ENCODE measurements at places on chromosomes 2 and 18.

DNA sequence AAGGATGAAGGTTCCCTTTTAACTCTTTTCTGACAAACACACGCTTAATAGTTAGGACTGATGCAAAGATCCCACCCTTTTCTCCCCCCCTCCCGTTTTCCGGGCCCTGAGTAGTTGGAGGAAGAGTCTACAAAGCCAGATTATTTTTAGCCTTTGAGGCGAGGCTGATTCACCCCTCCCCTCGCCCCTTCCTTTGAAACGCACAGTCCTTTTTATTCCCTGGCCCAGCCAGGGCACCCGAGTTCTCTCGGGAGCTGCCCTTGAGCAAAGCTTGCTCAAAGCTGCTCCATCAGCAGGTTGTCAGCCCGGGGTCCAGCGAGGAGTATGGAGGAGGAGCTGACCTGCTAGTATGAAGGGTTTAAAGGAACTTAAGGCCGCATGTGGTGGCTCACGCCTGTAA, 47.1 kb upstream of the SPRED2 start:
- DNase-seq: no peak

GRCh38 chr2:49837561-49838293, 683.4 kb upstream of the FSHR start:
- no peak for DNase-seq

- no peak for DNase-seq
Observed at GRCh38 chr18:72700961-72701710, 157.0 kb upstream of the CBLN2 start.

GRCh38 chr2:148207111-148207510, 186.2 kb downstream of the MBD5 start:
- no peak for DNase-seq

DNA sequence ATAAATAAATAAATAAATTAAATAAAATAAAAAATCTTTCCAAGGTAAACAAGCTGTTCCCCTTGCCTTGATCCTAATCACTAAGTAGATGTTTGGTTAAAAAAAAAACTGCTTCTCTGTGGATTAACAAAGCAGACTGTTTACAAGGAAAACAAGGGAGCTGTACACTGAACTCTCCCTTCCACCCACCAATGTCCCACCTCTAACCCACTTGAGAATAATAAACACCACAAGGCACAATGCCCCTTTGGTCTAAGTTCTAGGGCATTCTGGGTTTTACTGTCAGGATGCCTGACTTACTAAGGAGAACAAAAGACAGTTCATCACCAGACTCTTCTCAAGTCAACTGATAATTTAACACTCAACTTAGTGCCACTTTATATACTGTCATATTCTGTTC, 83.5 kb downstream of the NCKAP1 start:
- no peak for DNase-seq

- DNase-seq: no peak
Observed at GRCh38 chr2:225411452-225411851, 11.9 kb downstream of the NYAP2 start.

- no peak for DNase-seq
Observed at GRCh38 chr2:143063612-143064200, 65.5 kb upstream of the ARHGAP15 start.

DNA sequence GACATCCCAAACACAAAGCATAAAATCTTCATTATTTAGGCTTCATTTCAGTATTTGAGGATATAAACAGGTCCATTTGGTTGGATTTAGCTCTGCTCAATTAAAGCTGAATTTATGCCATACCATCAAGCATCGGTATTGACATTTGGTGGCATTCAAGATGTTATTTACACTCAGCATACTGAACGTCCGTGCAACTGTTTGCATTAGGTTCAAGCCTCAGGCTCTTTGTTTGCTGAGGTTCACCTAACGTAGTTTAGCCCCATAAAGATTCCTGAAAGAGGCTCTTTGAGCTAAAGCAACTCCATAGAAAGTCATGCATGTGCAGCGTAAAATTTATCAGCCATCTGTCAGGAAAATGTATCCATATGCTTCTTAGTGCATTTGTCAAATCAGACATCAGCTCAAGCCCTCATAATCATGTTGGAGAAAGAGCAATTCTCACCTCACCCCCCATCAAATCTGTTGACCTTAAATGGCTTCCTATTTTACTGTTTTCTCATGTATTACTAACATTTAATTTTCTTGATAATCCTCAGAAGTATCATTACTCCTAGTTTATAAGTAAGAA, 366.9 kb downstream of the EPHA4 start:
- no peak for DNase-seq

GRCh38 chr2:105598829-105599698, 145.6 kb upstream of the NCK2 start:
- DNase-seq: no peak

DNA sequence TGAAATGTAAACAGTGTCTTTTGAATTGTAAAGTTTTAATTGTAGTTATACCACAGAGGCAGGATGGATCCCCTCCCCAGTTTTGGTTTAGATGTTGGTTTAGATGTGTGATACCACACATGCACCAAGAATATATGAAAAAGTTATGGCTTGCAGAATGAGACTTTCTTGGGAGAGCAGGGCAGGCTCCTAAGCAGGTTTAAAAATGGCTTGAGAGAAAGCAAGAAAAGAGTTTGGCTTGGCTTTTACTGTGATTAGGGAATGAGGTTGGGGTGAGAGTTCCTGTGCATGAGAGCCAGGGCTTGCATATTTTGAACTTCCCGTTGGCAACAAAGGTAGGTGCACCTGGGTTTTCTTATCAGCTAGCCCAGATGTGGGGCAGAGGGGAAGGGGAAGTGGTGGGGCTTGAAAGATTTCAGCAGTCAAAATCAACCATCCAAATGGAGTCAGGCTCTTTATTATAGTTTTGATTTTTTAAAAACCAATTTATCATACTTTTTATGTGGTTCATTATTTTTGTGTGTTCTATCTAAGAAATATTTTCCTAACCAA, 246.9 kb downstream of the MTX2 start:
- DNase-seq: no peak

DNA sequence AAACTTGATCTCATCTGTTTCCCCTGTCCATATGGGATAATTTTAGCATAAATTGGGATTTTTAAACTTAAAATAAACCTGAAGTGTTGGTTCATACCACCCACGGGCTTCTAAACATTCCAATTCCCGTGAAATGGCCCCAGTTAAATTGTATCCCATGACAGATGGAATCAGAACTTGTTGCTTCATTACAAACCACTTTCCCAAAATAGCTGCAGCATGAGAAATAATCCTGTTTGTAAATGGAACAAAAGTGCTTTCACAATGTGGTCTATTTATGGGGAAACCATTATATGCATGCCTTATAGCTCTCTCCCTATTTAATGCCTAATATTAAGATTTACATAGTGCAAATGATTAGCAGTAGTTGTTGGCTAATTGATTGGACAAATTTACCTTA, 15.9 kb downstream of the SCG2 start:
- no peak for DNase-seq

DNA sequence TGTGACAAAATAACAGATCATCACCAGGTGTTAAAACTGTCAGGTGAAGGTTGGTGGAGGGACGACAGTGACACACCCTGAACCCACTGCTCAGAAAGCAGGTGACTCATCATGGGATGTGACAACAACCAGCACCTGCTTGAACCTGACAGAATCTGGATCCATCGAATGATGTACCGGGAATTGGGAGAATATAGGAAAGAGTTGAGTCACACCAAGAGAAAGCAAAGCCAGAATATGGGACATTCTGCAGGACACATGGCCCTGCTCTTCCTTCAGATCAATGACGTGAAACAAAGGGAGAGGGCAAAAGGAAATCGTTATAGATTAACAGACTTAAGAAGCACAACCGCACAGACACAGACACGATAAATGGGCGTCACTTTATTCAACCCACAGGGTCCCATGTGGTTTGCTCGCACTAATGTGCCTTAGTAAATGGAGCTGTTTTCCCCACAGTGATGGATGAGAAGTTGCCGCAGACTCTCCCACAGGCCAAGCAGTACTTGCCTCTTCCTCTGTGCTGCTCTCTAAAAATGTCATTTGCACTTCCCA, 100.1 kb downstream of the CRACDL start:
- no peak for DNase-seq

GRCh38 chr2:70743677-70744076, 24.3 kb downstream of the ADD2 start:
- no peak for DNase-seq

DNA sequence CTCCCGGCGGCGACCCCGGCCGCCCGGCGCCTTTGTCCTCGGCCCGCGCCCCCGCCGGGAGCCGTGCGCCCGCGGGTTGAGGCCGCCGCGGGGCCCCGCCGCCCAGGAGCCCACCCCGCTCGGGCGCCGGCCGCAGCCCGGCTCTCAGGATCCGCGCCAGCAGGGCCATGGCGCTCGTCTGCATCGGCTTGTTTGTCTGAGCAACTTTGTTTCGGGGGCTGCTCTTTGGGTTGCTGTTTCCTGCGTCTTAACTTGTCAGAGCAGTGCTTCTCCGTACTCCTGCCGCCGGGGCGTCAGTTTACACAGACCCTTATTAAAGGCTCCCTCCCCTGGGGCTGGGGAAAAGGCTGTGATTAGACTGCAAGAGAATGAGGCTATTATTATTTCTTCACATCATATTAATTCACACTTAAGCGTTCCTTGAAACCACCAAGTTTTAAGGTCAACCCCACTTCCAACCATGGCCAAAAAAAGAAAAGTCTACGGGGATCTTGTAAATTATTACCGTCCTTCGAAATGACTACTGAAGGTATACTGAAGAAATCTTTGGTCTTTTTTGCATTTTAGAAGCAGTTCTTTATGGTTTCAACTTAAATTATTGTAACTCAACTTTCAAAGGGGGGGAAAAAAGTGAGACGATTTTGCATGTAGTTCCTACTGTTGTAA, at the start of gene CYP27C1:
CYP27C1 (minus strand) TSS at position 198 of the 666 bp plus-strand sequence; CDS start at position 169, 29 bp downstream.
- DNase-seq: no peak

- DNase-seq: no peak
Observed at GRCh38 chr18:35604369-35604768, 22.8 kb downstream of the GALNT1 start.

DNA sequence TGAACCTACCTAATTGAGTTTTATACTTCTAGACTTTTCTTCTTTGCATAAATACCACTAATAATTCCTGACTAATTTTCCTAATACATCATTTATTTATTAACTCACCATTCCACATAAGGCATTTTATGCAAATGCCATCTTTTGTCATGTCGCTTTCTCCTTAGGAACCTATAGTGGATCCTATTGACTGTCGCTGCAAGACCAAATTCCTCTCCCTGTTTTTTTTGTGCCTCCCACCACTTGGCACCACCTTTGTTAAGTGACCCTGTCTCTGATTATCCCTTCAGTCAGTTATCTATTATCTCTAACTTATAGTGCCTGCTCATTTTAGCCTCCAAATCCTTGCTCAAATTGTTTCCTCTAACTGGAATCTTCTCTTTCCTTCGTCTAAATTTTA, 19.5 kb downstream of the UNC80 start:
- DNase-seq: no peak

- no peak for DNase-seq
Observed at GRCh38 chr18:8631265-8631664, 22.0 kb downstream of the RAB12 start.

- DNase-seq: no peak
Observed at GRCh38 chr2:65300134-65300760, 72.6 kb downstream of the ACTR2 start.

GRCh38 chr2:196487417-196487816, 152.1 kb upstream of the CCDC150 start:
- no peak for DNase-seq

- no peak for DNase-seq
Observed at GRCh38 chr2:14533131-14533757, 99.3 kb upstream of the LRATD1 start.

- no peak for DNase-seq
Observed at GRCh38 chr2:8587920-8588830, 93.7 kb upstream of the ID2 start.

DNA sequence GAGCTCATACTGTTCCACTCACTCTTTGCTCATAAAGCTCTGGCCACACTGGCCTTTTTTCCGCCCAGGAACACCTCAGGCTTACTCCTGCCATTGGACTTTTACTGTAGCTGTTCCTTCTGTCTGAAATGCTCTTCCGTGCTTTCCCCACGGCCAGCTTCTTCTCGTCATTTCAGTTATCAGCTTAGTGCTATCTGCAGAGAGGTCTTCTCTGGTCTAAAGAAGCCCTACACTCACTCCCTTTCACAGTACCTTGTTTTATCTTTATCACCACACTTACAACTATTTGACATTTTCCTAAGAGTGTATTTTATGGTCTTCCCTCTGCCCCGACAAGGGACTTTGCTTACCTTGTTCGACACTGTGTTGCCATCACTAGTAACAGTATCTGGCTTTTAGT, 388.1 kb upstream of the SPRED2 start:
- no peak for DNase-seq

GRCh38 chr2:149064365-149064841, 25.9 kb downstream of the LYPD6B start:
- no peak for DNase-seq

DNA sequence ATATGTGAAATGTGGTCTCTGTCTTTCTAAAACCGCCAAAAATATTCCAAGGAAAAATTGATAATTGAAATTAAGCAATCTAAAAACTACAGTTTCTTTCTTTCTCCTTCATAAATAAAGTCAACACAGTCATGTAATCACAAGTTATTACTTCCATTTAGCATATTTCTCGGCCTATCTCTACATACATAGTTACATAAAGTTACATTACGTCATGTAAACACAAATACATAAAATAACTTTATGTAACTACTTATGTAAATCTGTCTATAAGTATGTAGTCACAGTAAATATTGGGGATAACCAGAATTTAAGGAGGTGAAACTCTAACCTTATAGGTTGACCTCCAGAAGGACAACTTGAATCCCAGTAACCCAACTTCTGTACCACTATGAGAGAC, 48.5 kb upstream of the PID1 start:
- no peak for DNase-seq

- DNase-seq: no peak
Observed at GRCh38 chr2:7226501-7226900, 309.3 kb downstream of the RNF144A start.

DNA sequence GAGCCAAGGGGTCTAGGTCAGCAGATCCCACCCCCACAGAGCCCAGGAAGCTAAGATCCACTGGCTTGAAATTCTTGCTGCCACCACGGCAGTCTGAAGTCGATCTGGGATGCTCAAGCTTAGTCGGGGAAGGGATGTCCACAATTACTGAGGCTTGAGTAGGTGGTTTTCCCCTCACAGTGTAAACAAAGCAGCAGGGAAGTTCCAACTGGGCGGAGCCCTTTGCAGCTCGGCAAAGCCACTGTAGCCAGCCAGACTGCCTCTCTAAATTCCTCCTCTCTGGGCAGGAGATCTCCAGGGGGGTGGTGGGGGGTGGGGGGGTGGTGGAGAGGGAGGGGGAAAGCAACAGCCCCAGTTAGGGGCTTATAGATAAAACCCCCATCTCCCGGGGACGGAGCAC, 419.5 kb downstream of the NUP35 start:
- no peak for DNase-seq

- DNase-seq: no peak
Observed at GRCh38 chr2:10424051-10424450, 24.1 kb downstream of the ODC1 start.
